ENCODE measurements at places on chromosomes 5 and 9.

- DNase-seq, result no peak
Measured at GRCh38 chr5:107551088-107551487, 119.6 kb downstream of the EFNA5 start.

DNA sequence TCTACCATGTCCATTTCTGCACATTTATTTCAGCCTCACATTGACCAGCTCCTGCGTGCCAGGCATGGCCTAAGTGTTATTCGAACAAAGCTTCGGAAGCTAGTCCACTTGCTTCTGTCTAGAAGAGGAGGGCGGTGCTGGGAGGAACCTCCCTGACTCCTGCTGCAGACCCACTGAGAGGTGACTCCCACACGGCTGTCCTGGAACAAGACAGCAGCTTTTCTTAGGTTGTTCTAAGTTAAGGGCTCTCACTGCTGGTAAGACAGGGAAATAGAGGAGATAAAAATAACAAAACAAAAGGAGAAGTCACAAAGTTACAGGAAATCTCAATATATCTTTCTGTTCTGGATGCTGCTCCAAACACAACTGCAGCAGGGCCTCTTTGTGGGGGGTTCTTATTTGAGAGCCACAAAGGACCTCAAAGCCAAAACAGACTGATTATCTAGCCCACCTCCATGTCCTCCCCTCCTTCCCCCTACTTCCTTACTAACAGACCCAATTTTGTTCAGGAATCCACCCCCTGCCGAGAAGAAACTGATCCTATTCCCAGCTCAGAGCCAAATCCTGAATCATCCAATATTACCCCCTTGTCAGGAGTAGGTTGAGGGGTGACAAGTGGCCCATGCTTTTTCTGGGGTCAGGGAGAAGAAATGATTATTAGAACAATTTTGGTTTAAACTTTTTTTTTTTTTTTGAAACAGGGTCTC lies 28.4 kb upstream of the KCNIP1 start:
- no peak for DNase-seq

GRCh38 chr5:50576686-50577256 lies 89.7 kb upstream of the PARP8 start:
- no peak for DNase-seq

DNA sequence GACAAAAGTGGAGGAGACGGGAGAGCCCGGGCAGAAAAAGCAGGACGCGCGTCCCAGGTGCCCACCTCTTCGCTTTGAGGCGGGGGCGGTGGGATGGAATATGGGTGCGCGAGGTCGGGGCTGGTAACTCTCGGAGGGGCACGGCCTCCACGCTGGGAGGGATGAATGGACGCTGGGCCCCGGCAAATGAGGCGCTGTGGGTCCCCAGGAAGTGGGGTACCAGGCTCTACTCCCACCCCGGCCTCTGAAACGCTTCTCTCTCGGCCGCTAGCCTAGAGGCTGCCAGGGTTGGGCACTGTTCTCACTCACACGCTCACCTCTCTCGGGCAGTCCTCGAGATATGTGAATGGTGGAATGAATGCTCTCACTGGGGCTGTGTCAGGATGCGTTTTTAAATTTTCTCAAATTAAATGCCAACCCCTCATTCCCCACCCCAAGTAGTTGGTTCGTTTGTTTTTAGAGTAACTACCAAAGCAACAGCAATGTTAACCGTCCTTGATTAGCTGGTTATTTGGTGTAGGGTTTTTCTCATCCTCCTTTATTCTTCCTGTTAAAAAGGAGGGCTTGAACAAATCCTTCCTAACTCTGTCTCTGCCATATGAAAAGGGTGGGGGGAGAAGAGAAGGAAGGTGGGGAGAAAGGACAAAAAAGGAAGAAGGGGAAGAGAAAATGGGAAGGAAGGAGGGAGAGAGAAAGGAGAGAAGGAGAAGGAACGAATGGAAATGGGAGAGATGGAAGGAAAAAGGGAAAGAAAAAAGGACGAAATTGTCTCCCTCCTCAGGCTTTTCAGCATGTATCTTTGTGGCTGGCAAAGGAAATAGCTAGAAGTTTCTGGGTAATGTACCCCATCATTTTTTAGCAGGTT lies 1.3 kb upstream of the EBF1 start:
- DNase-seq, result no peak

DNA sequence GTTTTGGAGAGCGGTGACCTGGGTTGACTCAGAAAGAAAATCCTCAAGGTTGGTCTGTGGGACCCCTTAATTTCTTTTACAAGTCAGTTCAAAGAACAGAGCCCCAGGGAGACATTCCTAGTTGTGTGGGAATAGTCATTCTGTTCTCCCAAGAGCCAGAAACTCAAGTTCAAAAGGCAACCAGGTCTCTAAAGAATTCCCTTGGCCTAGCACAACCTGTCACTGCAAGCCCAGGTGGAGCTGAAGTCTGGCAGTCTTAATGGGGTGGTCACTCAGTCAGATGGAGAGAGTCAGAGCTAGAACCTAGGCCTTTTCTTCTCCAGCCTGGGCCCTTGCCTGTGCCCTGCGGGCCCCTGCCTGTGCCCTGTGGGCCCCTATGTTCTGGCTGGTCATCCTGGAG lies 37.5 kb upstream of the CDKN2AIPNL start:
- no peak for DNase-seq

- no peak for DNase-seq
Measured at GRCh38 chr5:33969572-33970452, 14.7 kb downstream of the SLC45A2 start.

DNA sequence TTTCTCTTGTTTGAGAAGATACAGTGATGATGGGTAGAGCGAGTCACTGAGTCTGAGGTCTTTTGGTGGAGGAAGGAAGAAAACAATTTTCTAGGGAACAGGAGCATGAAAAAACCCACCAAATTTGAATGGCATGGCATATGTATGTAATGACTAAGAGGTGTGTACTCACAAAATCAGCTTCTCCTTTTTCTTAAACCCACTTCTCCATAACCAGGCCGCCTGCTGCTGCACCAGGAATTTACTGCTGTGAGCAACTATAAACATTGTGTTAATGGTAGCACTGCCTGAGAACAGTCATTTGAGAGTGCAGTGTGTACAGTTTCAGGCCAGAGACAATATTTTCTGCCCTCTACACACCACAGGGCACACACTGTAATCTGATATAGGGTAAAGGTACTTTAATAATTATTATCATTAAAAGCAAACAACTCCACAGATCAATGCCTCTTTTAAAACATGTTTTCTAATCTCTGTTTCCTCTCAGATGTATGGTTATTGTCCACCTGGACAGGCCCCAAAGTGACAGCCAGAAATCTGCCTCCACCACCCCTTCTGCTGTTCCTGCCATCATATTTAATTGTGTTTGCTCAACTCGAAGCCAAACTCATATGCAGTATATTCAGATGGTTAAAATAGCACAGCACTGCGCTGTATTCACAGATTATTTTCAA lies 241.6 kb downstream of the KIAA0825 start:
- DNase-seq, result no peak

DNA sequence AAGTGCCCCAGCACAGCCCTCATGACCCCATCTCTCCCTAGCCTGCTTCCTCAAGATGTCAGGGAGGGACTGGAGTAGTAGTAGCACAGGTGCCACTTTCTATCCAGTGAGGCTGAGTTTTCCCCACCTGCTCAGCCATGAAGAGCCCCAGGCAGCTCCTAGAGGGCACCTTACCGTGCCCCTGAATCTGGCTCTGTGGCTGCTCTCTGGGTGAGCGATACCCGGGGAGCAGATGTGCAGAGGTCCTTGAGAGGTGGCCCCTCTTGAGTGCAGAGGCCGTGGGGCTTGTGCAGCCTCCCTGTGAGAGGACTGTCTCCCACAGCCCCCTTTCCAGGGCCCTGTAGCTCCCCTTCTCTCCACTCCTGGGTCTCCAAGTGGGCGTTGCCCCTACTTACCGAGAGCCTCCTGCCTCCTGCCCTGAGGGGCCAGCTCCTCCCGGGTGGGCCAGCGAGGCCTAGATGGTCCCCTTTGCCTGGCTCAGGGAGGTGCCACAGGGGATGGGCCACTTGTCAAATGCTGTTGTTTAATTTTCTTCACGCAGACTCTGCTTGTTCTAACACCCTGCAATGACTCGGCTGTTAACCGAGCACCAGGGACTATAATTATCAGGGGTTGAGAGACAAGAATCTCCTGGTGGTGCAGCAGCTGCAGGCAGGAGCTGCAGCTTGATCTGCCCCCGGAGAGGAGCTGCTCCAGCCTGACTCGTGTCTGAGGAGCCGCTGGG lies 29.6 kb upstream of the PITX1 start:
- no peak for DNase-seq

- DNase-seq, result no peak
Measured at GRCh38 chr9:77161966-77162365, 15.4 kb upstream of the VPS13A start.

GRCh38 chr9:136769710-136770191 lies 5.4 kb upstream of the LCN15 start:
- peak; percentile 43 for DNase-seq

- DNase-seq, result no peak
Measured at GRCh38 chr5:134592141-134592746, 40.4 kb downstream of the SAR1B start.

- DNase-seq, result peak; percentile 65
Measured at GRCh38 chr5:68239487-68239886, 23.9 kb downstream of the PIK3R1 start.

GRCh38 chr5:13524936-13525335 lies 419.6 kb downstream of the DNAH5 start:
- no peak for DNase-seq

DNA sequence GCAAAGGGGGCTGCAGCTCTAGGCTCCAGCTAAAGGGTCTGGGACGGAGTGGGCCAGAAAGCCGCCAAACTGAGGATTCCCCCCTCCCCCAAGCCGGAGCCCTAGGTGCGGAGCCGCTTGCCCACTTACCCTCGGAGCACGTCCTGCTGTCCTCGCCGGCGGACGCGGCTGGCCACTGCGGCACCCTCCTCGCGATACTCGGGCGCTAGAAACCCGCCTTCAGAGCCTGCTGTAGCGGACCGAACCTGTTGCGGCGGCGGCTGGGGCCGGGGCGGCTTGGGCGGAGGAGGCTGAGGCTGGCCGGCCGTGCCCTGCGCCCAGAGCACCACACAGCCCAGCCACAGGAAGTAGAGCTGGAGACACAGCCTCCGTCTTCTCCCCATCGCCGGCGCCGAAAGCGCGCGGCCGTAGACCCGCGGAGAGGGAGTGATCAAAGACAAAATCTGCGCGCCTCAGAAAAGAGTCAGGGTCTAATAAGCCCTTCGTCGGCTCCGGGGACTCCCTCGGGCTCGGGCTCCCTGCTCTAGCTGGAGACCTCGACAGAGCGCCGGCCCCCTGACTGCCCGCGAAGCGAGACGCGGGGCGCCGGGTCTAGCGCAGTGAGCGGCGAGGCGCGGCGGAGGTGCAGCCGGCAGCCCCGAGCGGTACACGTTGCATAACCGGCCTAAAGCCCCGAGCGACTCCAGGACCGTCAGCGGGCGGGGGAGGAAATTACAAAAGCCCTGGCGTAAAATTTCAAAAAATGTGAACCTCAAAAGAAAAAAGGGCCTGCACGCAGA lies 635 bp downstream of the FBN2 start:
- no peak for DNase-seq

- no peak for DNase-seq
Measured at GRCh38 chr5:97923496-97923895, 740.4 kb upstream of the RIOK2 start.

- no peak for DNase-seq
Measured at GRCh38 chr9:93299418-93300174, 115.7 kb downstream of the WNK2 start.
